Fibroblast of skin of left biceps (primary cell): ENCODE measurements at places on chromosomes 3 and 15.

DNA sequence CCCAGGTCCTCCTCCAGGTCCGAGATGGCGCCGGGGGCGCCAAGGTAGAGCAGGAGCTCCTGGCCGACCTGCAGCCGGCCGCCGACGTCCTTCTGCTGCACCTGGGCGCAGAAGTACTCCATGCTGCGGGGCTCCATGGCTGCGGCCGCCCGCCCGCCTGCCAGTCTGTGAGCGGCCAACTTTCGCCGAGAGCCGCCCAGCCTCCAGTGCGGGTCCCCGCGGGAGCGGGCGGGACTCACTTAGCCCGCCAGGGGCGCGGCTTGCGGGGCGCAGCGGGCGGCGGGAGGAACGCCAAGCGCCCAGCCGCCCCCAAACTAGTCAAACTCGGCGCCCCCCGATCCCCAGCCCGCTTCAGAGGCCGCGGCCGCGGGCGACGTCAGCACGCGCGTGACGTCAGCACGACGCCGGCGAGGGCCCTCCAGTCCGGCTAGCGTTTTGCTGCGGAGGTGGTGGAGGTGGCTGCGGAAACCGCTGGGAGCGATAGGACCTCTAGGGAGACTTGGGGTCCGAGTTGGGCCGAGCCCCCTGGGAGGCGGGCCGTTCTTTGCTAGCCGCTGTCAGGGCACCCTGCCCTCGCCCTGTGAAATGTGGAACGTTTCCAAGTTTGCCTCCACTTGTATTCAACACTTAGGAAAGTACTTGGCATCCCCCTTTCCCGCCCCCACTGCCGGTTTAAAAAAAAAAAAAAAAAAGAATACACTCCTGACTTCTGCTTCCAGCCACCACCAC, at the start of gene CLASP2:
Gene CLASP2 (minus strand): TSS at position 389 of the 729 bp plus-strand sequence. CDS start 252 bp downstream, at position 137.
- DNase-seq: peak; percentile 50

- no peak for DNase-seq
Observed at GRCh38 chr3:4826237-4827100, 152.8 kb upstream of the BHLHE40 start.

GRCh38 chr15:48609486-48609885, 36.0 kb downstream of the FBN1 start:
- DNase-seq: no peak

- DNase-seq: no peak
Observed at GRCh38 chr3:16432714-16433113, 80.8 kb downstream of the RFTN1 start.

GRCh38 chr3:114377426-114377825, 83.6 kb downstream of the TIGIT start:
- no peak for DNase-seq

DNA sequence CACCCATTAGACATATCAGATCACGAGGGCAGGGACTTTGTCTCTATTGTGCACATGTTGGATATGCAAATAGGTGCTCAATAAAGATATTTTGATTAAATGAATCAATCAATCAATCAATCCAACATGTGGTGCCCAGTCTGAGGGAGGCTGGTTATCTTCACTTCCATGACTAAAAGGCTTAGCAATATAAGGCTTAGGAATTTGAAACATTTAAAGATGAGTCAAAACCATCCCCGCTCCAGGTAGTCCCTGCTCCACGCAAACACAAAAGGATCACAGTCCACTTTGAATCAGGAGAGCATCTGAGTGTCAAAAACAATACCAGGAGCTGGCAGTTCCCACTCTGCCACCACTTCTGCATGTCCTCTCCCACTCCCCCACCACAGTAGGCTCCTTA, 25.8 kb upstream of the PRICKLE2 start:
- no peak for DNase-seq

- no peak for DNase-seq
Observed at GRCh38 chr3:117580806-117581205, 871.2 kb downstream of the TUSC7 start.

DNA sequence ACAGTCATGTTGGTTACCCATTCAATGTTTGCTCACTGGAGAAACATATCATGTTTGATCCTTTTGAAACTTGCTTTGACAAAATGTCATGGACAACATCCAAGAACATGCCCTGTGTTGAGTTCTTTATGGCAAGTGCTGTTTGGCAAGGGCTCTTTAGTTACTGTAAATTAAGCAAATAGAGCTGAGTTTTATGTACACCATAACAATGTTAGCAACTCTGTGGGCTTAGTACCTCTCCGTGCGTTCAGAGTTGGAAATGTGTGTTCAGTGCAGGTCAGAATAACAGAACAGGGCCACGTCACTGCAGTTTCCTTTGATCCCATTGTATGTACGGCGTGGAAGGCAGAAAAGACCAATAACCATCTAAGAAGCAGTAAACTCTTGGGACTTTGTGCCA, 132.5 kb downstream of the MYRIP start:
- DNase-seq: no peak

GRCh38 chr3:197025736-197026480, 3.7 kb downstream of the MELTF start:
- DNase-seq: no peak

GRCh38 chr15:69755551-69756310, 303.1 kb downstream of the RPLP1 start:
- DNase-seq: no peak

DNA sequence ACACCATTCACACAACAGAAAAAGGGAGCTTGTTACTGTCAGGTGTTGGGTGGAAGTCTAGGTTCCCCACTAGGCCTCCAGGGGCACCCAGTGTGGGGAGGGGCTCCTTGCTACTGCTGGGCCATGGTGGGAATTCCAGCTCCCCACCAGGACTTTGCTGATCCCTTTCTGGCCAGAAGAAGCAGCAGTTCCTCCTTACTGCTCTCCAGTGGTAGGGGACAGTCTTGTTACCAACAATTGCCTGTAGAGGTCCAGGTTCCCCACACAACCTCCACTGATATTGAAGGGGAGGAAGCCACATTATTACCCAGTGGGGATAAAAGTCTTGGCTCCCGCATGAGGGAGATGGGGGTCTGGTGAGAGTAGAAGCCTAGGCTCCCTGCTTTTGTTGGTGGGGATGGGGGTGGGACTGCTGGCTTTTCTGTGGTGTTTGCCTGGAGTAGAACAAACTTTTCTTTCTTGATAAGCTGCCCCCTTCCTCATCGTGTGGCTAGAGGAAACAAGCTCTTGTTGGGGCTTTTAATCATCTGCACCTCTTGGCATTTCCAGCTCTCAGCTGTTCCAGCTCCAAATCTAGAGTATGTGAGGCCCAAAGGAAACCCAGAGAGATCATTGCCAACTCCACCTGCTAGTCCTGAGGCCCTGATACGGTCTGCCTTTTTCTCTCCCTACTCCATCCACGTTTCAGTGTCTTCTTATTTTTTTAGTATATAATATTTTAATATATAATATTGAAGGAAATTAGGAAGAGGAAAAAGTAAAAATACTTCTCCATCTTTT, 824.2 kb downstream of the AGBL1 start:
- DNase-seq: no peak

GRCh38 chr3:5134019-5134391, 11.9 kb downstream of the ARL8B start:
- no peak for DNase-seq

DNA sequence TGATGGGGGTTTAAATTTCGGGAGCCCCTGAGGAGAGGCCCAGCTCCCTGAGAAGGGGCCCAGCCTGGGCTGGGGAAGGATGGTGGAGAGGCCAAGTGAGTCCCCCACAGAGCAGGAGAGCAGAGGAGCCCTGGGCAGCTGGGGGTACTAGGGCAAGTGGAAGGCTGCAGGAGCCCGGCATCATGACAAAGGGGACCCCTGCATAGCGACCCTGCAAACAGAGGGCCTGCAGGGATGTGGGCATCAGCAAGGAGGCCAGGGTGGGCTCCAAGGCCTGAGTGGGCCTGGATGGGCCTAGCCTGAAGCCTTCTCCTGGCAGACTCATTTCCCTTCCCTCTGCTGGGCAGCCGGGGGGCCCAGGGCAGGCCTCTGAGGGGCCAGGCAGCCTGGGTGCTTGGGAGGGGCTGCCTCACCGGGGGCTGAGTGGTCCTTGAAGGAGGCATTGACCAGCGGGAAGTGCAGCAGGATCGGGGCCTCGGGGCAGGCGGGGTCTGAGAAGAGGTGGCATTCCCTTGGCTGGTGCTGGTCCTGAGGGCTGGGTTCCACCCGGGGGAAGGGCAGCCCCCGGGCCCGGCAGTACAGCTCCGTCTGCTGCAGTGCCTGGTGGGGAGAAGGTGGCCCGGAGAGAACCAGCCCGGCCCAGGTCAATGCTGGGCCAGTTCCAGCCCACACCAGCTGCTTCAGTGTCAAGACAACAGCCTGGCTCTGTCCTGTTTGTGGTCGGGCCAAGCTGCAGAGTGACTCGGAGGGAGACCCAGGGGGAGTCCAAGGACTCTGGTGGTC, 24.7 kb downstream of the PLA2G4D start:
- DNase-seq: no peak

GRCh38 chr3:155352900-155353490, 59.5 kb upstream of the STRIT1 start:
- DNase-seq: no peak
